Cardiac septum (tissue), 1 donor: ENCODE measurements at places on chromosomes 12 and 14. TPM values are rescaled to one million over a fixed set of nuclear protein-coding genes. Genes with fewer than 3 reads are reported as not detected.

GRCh38 chr12:111150360-111150759, 218.5 kb downstream of the PHETA1 start:
- no peak for DNase-seq

DNA sequence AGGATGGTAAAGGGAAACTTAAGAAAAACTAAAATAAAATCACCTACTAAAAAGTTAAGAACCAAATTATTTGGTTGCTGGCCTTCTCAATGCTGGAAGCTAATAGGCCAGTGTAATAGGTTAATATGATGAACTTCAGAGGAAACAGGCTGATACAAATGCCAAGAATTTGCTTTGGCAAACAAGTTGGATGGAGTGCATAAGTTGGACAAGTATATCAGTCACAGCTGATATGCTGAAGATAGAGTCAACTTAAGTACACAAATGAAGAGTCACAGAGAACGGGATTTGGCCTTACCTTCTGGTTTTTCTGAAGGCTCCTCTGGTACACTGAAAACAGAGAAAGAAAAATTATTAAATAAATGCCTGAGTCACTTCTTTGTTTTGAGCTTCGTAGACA, 48.2 kb downstream of the ZFYVE26 start:
- no peak for DNase-seq

- no peak for DNase-seq
Observed at GRCh38 chr14:55212634-55213033, 21.2 kb upstream of the DLGAP5 start.

PARP2 gene
- 15.2 TPM for total RNA-seq
